Eye (tissue), 1 donor: ENCODE measurements at places on chromosomes 3 and 15.
A peak's percentile ranks its signal among the peaks of the same experiment; 100 is the strongest.

GRCh38 chr3:120410541-120410940 lies 40.3 kb downstream of the FSTL1 start:
- no peak for DNase-seq

GRCh38 chr3:29440413-29441305 lies 159.8 kb downstream of the RBMS3 start:
- peak; percentile 58 for DNase-seq

- no peak for DNase-seq
These were observed 6.3 kb downstream of the DNAH1 start for GRCh38 chr3:52322466-52322865.

GRCh38 chr3:178451799-178452198 lies 84.4 kb upstream of the KCNMB2 start:
- no peak for DNase-seq

DNA sequence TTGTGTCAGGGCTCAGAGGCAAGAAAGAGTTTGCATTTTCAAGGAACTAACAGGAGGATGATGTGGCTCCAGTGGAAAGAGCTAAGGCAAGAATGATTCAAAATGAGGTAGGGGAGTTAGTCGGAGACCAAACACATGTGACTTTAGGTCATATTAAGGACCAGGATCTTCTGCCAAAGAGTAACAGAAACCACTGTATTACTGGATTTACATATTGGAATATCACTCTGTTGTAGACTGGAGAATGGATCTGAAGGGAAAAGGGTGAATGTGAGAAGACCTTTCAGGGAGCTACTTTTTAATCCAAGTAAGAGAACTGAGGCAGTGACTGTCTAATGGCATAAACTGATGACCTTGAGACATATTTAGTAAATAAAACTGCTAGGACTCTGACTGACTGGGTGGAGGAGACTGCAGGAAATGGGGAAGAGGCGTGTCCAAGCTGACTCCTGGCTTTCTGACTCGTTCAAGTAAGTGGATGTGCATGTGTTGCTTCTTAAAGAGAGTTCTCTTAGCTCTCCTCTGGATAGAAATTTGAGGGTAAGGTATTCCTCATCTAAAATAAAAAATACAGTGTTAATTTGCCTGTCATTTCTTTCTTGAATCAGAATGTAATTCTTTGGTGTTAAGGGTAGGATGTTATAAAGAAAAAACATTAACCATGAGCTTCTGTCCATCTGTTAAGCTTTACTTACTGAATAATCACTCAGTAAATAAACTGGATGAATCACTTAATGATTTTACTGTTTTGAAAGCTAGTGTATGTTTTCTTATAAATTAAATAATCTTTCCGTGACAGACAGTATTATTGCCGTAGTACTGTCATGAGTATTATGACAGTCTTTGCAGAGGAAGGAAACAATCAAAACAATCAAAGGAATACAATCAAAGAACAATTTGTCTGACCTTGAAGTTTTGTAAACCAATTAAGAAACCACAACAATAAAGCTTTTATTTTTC lies 58.3 kb upstream of the CFAP20DC start:
- no peak for DNase-seq

GRCh38 chr3:35931867-35932266 lies 292.5 kb downstream of the ARPP21 start:
- no peak for DNase-seq

- no peak for DNase-seq
These were observed 34.0 kb downstream of the YEATS2 start for GRCh38 chr3:183731611-183732010.

- no peak for DNase-seq
These were observed 231.0 kb upstream of the THRB start for GRCh38 chr3:24725514-24726255.

GRCh38 chr3:132228923-132229322 lies 88.3 kb upstream of the ACP3 start:
- no peak for DNase-seq

DNA sequence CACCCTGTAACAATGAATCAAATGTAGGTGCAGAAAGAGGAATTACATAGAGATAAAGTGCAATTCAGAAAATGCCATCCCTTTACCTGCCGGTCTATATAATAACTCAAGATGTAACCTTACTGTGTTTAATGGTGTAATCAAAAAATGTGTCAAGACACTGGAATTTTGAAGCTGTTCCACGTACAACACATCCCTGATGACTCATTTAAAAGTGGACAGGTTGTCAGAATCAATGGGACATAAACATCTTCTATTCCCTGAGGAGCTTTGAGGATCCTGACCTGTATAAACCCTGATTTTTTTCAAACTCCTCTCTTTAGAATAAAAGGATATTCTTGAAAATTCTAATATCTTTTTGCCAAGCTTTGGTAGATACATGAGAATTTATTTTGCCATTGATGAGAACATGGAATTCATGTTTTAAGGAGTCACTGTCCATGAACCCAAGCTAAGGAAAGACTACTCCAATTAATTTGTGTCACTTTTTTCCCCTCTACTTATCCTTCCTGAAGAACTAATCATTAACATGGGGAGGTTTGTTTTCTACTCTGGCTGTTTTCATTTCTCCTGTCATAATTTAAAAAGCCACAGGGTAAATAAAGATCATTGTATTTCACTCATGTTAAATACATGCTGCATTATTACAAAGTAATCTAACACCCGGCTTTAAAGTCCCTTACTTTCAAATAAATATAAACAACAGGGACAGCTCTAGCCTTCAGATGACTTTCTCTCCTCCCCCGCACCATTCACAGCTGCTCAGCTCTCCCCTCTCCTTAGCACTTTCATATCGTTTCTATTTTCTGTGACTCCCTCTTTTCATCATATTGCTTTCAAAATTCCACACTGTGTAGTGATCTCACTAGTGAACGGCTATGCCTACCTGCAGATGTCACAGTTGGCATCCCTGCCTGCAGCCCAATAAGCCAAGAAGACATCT lies 138.3 kb downstream of the TAFA4 start:
- peak; percentile 33 for DNase-seq

- no peak for DNase-seq
These were observed 5.3 kb downstream of the ULK3 start for GRCh38 chr15:74837482-74838136.

GRCh38 chr3:99808163-99808794 lies 9.4 kb upstream of the CMSS1 start:
- peak; percentile 83 for DNase-seq

GRCh38 chr3:190032923-190033322 lies 87.8 kb downstream of the P3H2 start:
- no peak for DNase-seq
